A549 treated with DMSO at 1 μM for 4 hours (cell line): ENCODE measurements at places on chromosomes 1 and 21. TPM values are rescaled to one million over a fixed set of nuclear protein-coding genes. Genes with fewer than 3 reads are reported as not detected.

TRABD2B gene
- total RNA-seq: 0.20 to 0.72 TPM (median 0.34 TPM) in 5 replicates

TSPAN2 gene
- 0.80 to 1.8 TPM (median 1.0 TPM) in 5 replicates for total RNA-seq

CFAP74 gene
- 0.02 TPM in 1 of 5 replicates, not detected in the others for total RNA-seq

DNAJC6 gene
- 4.3 to 5.9 TPM (median 5.3 TPM) in 5 replicates for total RNA-seq

SLC1A7 gene
- 0.04 TPM in 1 of 5 replicates, not detected in the others for total RNA-seq
